ENCODE measurements at places on chromosomes 12 and 14. TPM values are rescaled to one million over a fixed set of nuclear protein-coding genes. Genes with fewer than 3 reads are reported as not detected.

Gene RPS6KA5
- 4.5 TPM for total RNA-seq

Gene TGM1
- 69.1 TPM for total RNA-seq

Gene SIX6
- total RNA-seq, result not detected

Gene CLBA1
- 14.0 TPM for total RNA-seq

Gene PTPRQ
- total RNA-seq, result not detected

Gene C12orf42
- not detected for total RNA-seq

Gene ESR2
- total RNA-seq, result under 0.01 TPM

Gene CLEC2A
- total RNA-seq, result not detected

Gene C12orf56
- total RNA-seq, result 0.96 TPM

Gene CLEC6A
- not detected for total RNA-seq

Gene KRT81
- 10.8 TPM for total RNA-seq

Gene MYO1H
- total RNA-seq, result not detected

Gene KLRK1
- not detected for total RNA-seq

Gene SPIC
- total RNA-seq, result not detected

Gene LRCOL1
- total RNA-seq, result not detected

Gene MSRB3
- 5.8 TPM for total RNA-seq

Gene GPR132
- 0.24 TPM for total RNA-seq

Gene PTGER2
- total RNA-seq, result not detected

Gene OR6J1
- not detected for total RNA-seq

Gene AQP6
- not detected for total RNA-seq

Gene GPD1
- total RNA-seq, result not detected

Gene CACNA2D4
- not detected for total RNA-seq

Gene BRF1
- total RNA-seq, result 22.9 TPM

Gene SLC17A8
- not detected for total RNA-seq

Gene RAN
- 520 TPM for total RNA-seq

Gene CISTR
- not detected for total RNA-seq

Gene GZMH
- not detected for total RNA-seq

Gene SPTLC2
- total RNA-seq, result 42.7 TPM

Gene PROX2
- not detected for total RNA-seq

Gene SVOP
- total RNA-seq, result not detected

Gene OTX2
- not detected for total RNA-seq

Gene FOXG1
- not detected for total RNA-seq

Gene SRGAP1
- 3.1 TPM for total RNA-seq

Gene ATG2B
- 6.6 TPM for total RNA-seq

Gene GLRX5
- total RNA-seq, result 58.8 TPM

Gene BHLHE41
- total RNA-seq, result 0.72 TPM

Gene LBHD2
- not detected for total RNA-seq

Gene C12orf57
- total RNA-seq, result 86.0 TPM

Gene KERA
- total RNA-seq, result not detected

Gene EGLN3
- total RNA-seq, result 56.1 TPM

Gene NFE2
- under 0.01 TPM for total RNA-seq

Gene KRT6C
- total RNA-seq, result 155 TPM

Gene AP1G2
- total RNA-seq, result 56.4 TPM

Gene C14orf39
- 1.7 TPM for total RNA-seq

Gene PTMS
- total RNA-seq, result 17.7 TPM

Gene RD3L
- not detected for total RNA-seq

Gene FAM186B
- 0.48 TPM for total RNA-seq

Gene DCAF4
- total RNA-seq, result 18.6 TPM

Gene ESRRB
- not detected for total RNA-seq

Gene KRT72
- total RNA-seq, result not detected

Gene SLC10A1
- total RNA-seq, result not detected

Measured in tracheal epithelial cell (primary cell).